ENCODE measurements at places on chromosomes 12 and 14.

GRCh38 chr12:32365473-32366064 lies 33.8 kb upstream of the FGD4 start:
- DNase-seq = no peak

DNA sequence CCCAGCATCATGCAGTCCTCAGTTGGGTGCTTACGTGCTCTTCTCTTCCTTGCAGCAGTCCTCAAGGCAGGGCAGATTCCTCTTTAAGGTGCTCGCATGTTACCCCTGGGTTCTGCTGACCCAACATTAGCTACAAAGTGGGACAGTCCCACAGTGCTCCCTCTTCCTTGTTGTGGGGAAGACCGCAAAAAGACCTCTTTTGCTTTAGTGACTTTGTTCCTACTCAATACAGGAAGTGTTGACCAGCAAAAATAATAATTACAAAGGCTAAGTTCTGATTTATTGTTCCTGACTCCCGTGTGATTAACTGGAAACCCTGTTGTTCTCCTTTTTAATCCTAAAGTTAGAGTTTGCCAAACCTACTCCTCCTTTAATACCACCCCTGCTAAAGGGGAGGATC lies 13.7 kb downstream of the PIGH start:
- no peak for DNase-seq

DNA sequence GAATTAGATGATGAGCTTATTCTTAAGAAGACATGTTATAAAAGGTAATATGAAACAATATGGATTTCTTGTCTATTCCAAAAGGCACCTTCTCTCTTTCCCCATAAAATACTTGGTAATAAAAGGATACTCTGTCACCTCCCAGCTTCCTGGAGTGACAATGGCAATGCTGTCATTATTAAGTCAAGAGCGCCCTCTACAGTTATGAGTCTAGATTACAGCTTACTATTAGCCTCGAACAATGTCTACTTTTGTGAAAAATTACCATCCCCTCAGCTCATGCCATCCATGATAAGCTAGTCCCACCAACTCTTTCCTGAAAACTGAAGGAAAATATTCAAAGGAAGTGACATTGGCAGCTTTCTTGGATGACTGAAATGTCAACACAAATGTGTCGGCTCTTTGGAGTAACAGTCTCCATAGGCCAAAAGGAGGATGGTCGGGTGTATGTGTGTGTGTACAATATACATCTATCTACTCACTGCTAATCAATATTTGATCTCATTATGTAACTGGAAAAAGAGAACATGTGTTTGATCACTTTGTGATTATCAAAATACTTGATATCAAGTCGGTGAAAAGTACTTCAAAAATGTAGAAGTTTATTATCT lies 48.7 kb upstream of the CDKN3 start:
- DNase-seq = no peak

DNA sequence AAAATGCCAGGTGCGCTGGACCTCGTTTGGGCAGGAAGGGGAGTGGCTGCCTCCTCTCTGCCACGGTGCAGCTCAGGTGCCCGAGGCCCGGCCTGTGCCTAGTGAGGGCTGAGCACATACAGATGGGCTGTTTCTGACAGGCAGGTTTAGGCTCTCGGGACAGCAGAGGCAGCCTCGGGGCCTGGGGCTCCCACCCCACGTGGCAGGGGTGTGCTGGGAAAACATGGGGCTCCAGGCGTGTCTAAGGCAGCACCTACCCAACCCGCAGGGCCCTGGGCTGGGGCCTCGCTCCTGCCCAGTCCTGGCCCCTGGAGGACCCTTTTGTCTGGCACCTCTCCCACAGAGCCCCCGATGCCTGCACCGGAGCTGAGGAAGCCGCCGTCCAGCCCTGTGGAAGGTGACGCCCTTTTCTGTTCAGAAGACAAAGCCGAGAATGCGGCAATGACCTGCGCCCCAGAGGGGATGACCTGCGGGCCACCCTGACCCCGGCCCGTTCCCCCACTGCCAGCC lies 76.4 kb upstream of the GALNT9 start:
- no peak for DNase-seq
